ENCODE measurements at places on chromosomes 12 and 14. TPM values are rescaled to one million over a fixed set of nuclear protein-coding genes. Genes with fewer than 3 reads are reported as not detected.

Gene NGB
- total RNA-seq = not detected

Gene TMTC2
- 13.9 TPM for total RNA-seq

Gene PRPF39
- total RNA-seq = 17.7 TPM

Gene PRICKLE1
- 9.4 TPM for total RNA-seq

Gene SERPINA10
- not detected for total RNA-seq

Gene TCTN2
- 3.8 TPM for total RNA-seq

Gene GUCY2C
- not detected for total RNA-seq

Gene CIPC
- 7.0 TPM for total RNA-seq

Gene CDH24
- 0.60 TPM for total RNA-seq

Gene LRIG3
- total RNA-seq = 36.9 TPM

Gene TSHR
- total RNA-seq = not detected

Gene ENDOU
- total RNA-seq = under 0.01 TPM

Gene TMTC1
- total RNA-seq = 6.9 TPM

Gene NDRG2
- 3.6 TPM for total RNA-seq

Gene ANKLE2
- total RNA-seq = 31.6 TPM

Gene KRT78
- not detected for total RNA-seq

Gene FOXG1
- total RNA-seq = not detected

All from lung microvascular endothelial cell (primary cell).